ENCODE measurements at places on chromosomes 6 and 20.

GRCh38 chr6:167475947-167476346, 151.1 kb downstream of the TTLL2 start:
- DNase-seq: no peak

- no peak for DNase-seq
These were observed 124.0 kb upstream of the SLC2A12 start for GRCh38 chr6:134176264-134176975.

- DNase-seq: no peak
These were observed 22.1 kb downstream of the DAAM2 start for GRCh38 chr6:39814236-39814635.

DNA sequence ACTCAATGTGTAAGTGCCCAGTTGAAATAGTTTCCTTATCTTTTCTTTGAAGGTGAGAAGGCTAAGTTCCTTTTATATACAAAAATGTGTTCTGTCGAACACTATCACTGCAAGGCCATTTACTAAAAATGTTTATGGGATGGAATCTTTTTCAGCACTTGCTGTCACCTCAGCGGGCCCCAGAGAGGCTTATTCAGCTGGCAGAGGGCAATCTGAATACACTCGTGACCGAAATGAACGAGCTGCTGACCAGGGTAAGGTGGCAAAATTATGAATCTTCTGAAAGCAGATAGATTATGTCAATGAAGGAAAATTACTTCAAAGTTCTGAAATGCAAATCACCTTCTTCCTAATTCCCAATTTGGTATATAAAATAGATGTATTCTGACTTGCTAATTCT, 340.2 kb downstream of the ARHGAP18 start:
- no peak for DNase-seq

GRCh38 chr20:1587781-1588532, 30.5 kb upstream of the SIRPD start:
- no peak for DNase-seq

GRCh38 chr6:42547407-42548329, 16.2 kb upstream of the UBR2 start:
- no peak for DNase-seq

DNA sequence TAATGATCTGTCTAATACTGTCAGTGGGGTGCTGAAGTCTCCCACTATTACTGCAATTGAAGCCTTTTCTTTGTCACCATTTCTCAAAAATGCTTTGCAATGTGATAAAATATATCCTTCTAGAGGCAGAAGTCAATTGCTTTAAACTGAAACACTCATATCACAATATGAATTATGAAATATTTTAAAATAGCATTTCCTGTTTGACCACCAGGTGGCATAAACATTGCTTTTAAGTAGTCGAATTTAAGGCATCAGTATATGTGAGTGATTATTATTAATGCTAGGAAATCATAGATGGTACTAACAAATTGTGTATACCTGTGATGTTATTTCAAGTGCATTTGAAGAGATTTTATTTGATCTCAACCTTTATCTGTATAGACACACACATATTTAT, 87.5 kb downstream of the MEI4 start:
- no peak for DNase-seq

GRCh38 chr20:44081476-44081875, 105.5 kb downstream of the JPH2 start:
- DNase-seq: no peak

GRCh38 chr20:16552015-16552414, 21.2 kb downstream of the KIF16B start:
- DNase-seq: no peak

DNA sequence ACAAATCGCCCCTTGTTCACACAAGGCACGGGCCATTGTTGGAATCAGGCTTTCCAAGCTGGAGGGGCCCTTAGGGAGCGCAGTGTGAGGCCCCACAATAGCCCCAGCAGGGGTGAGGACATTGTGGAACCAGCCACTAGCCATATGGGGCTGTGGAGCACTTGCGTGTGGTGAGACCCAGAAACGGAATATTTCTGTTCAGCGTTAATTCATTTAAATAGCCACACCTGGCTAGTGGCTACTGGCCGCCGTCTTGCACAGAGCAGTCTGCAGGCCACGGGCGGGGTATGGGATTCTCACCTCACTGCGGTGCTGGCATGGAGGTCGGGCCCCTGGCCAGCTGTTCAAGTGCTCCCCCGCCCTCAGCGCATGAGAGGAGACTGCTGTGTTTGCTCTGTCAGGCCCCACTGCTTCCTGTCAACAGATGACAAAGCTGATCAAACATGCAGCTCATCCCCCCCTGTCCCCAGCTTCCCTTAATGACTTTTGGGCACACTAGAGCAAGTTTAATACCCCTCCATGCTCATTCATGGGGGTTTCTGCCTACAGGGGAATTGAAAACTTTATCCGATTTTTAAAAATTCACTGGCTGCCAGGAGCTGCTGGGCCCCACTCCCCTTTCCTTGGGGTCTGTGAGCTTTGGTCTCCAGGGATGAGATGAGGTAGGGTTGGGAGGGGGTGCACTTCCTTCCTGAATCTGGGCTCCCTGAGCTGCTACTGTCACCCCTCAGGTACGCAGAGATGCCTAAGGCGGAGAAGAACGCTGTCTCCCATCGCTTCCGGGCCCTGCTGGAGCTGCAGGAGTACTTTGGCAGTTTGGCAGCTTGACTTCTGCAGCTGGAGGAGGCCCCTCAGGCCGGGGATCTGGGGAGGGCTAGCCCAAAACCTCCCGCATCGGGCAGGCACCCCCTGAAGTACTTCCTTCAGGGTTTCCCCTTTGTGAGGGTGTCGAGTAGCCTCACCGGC, 13.6 kb downstream of the ITPA start:
- no peak for DNase-seq

DNA sequence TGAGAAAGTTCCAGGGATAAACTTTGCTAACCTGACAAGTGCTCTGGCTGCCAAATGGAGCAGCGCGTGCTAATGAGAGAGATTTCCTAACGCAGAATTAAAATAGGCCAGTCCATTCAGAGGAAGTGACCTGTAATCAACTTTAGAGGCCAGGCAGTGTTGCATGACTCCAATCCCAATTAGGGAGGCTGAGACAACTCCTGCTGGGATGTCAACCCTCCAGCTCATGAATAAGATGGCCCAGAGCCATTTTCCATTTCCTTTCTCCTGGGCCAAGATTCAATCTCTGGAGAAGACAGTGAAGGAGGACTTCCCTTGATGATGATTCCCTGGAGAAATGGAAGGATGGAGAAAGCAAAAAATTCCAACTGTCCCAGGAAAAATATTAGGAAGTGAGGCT, 241.5 kb upstream of the RNF24 start:
- no peak for DNase-seq

GRCh38 chr20:54305421-54305820, 97.5 kb downstream of the PFDN4 start:
- DNase-seq: no peak

GRCh38 chr6:13445005-13445743, 42.2 kb downstream of the GFOD1 start:
- DNase-seq: no peak

DNA sequence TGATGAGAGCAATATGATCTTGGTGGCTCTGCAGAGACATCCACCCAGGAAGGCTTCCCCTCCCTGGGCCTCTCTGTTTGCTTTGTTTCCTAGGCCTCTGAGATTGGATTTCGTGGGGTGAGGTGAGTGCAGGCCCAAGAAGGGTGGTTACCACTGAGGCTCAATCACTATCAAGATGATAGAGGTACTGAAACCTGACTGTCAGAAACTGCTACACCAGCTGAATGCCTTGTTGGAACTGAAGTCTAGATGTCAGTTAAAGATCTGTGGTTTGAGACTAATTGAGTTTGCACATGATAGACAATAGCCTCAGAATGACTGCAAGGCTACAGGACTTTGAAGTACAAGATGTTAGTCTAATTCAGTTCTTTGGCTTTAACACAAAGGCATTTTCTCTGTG, 15.2 kb downstream of the VNN1 start:
- no peak for DNase-seq

DNA sequence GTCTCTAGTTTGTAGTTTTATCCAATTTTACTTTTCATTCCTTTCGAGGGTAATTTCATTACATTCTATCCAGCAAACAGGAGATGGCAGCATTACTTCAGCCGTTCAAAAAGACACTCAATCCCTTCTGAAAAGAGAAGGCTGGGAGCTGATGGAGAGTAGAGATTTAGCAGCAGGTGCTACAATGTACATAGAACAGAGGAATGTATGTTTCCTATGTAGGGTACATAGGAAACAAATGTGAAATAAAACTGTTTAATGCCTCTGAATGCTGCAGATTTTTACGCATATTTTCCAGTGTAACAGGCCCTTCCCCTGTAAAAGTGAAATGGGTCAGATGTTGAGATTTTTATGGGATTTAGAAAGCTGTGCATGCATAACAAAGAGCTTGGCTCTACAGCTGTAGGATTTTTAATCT, 16.0 kb downstream of the RPS12 start:
- no peak for DNase-seq

GRCh38 chr6:14066782-14067406, 50.7 kb upstream of the CD83 start:
- DNase-seq: peak; percentile 45

- no peak for DNase-seq
These were observed 7.6 kb downstream of the SLC44A4 start for GRCh38 chr6:31871046-31871659.

- no peak for DNase-seq
These were observed 95.8 kb upstream of the PLCB4 start for GRCh38 chr20:8972963-8973705.

DNA sequence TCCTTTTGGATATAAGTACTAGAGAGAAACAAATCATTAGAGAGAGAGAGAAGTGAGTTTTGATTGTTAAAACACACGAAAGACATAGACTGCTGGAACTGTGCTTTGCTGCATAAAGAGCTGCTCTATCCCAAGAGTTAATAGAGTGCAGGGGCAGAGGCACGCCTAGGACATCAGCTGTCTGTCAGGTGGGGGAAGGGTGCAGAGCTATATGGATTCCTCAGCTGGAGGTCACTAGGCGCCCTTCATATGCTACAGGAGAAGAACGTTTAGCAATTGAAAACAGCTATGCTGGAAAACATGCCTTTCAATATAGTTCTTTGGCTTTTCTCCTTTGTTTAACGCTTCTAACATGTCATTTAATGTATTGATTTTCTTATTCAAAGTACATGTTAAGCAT, 169.0 kb upstream of the MCHR2 start:
- no peak for DNase-seq

DNA sequence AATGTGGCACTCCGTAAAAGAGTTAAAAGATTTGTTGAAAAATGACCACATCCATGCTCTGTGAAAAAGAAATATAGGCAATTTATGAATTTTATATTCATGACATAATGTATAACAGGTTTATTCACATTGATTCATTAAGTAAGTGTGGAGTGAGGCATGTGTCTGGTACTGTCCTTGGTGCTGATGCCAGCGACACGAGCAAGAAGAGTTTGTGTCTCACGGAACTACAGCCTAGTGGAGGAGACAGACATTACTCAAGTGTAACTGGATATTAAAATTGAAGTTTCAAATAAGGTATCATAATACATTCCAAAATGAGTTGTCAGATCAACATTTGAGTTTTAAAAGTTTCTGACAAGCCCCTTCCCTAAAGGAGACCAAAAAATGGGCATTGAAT, 158.2 kb upstream of the PRND start:
- no peak for DNase-seq

DNA sequence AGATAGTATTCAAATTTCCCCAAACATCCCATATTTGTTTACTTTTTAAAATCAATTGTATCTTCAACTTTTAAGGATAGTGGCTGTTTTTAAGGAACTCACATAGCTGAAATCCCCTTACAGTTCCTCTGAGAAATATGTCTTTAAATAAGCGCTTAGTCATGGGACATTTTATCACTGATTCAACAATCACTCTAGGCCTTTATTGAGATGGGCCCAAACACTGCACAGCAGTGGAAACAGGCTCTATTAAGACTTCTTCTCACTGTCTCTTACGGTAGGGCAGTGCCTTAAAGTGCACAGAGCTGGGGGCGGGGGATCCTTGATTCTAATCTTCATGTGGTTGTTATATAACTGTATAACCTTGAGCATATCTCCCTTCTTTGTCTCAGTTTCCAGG, 59.8 kb upstream of the RREB1 start:
- DNase-seq: no peak

DNA sequence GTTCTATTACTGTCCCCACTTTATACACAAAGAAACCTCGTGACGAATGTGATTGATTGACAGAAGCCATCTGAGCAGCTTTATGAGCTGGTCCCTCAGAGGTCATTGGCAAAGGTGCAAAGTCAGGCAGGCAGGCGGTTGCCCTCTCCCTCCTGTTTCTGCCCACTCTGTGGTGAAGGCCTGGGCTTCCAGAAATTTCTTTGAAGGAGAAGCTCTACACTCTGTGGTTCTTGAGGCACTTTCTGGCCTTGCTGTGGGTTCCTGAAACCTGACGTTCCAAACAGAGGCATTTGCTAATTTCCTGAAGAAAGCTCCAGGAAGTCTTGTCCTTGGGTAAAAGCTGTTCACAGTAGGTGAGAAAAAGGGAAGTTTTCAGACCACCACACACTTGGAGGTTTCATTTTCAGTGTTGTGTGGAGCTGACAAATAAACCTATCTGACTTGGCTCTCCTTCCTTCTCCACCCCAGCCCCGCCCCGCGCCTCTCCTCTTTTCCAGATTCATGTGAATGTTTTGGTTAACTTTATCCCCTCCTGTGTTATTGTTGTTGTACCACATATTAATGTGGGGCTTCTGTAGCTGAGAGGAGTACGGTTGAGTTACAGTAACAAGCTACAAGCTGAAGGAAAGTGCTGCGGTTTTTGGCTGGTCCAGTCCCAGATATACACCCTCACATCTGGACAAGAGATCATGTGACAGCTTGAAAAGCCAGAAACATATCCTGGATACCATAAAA, 274.1 kb downstream of the CLIC5 start:
- no peak for DNase-seq

DNA sequence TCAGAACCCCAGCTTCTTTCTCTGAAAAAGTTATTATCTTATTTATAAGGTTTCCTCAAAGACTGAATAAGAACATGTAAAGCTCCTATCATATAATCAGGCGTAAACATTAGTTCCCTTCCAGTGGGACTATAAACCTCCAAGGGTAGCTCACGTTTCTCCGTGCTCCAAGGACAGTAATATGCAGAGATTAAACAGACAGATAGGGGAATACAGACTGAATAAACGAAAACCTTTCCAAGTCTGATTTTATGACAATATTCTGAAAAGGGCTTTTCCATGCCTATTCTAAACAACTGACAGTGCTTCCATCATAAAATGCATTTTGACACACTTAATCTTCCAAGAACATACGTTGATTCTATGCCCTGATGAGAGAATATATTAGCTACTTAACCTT, 22.8 kb downstream of the BACH2 start:
- DNase-seq: no peak

DNA sequence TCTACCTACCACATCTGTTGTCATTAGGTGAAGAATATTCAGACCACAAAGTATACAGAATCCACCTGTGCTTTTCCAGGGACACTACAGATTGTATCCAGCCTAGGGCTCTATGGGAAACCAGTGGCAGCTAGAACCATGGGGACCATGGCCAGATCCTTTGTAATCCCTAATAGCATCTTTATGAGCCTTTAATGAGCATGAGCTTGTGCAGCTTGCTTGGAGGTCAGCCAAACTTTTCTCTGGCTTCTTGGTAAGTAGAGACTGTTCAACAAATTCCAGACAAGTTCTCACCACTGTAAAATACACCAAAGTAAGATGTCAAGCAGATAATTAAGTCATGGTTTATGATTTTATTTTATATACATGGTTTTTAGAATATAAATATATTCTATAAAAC, 301.6 kb upstream of the ADGRB3 start:
- DNase-seq: no peak

GRCh38 chr20:57323034-57323433, 6.6 kb upstream of the SPO11 start:
- no peak for DNase-seq

GRCh38 chr20:55472704-55473103, 532.6 kb downstream of the CBLN4 start:
- DNase-seq: no peak

GRCh38 chr6:123908797-123909196, 105.1 kb downstream of the NKAIN2 start:
- DNase-seq: no peak

All from AG04449 (cell line).